T-helper 2 cell (primary cell): ENCODE measurements at places on chromosomes 2 and 18.

DNA sequence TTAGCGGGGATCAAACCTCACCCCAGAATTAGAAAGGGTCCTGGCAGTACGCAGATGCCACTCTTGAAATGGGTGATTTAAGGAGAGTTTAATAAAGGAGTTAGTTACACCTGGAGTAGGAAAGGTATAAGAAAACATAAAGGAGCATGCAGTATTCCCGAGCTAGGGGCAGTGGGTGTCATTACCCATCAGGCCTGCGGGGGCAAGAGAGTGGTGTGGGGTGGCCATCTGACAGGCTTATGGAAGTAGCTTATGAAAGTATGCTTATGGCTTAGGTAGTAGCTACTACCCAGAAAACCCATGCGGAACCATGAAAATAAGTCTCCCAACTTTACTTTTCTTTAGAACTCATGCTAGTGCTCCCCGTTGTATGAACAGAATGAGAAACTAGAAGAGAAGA, 568.9 kb upstream of the ACVR2A start:
- no peak for DNase-seq

DNA sequence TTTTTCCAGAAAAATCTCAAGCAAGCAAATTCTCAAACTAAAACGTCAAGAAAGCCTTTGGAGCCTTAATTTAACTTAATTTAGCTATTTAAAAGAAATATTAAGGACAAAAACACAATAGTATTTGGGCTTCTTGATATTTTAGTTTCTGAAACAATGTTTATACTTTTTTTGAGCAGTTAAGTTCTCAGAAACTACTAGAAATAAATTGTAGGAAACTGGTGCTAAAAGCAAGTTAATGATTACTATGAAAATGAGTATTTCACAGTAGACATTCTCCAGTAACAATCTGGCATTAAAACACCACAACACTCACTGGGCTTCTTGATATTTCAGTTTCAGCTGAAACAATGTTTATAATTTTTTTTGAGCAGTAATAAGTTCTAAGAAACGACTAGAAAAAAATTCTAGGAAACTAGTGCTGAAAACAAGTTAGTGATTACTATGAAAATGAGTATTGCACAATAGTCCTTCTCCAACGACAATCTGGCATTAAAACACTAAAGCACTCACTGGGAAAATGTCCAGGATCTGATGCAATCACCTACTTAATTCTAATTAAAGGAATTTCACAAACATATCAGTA, 45.1 kb downstream of the TRAK2 start:
- no peak for DNase-seq

DNA sequence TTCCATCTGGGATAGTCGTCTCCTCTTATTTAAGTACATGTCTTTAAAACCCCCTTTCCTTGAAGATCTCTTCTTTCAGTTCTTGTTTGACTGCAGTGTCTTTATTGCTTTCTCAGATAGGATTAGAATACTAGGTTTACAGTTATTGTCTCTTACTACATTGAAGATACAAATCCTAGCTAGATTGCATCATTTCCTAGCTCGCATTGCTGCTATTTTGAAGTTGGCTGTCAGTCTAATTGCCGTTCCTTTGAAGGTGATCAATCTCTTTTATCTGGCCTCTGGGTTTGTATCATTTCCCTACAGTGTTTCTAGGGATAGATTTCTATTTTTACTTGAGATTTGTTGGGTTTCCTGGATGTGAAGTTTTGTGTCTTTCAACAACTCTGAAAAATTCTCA, 20.9 kb downstream of the ARMC9 start:
- no peak for DNase-seq

GRCh38 chr2:207787017-207787416, 17.3 kb upstream of the FZD5 start:
- no peak for DNase-seq

GRCh38 chr2:86037141-86037794, 68.4 kb downstream of the POLR1A start:
- DNase-seq = peak; percentile 48

GRCh38 chr2:97736608-97737330, 23.4 kb downstream of the ZAP70 start:
- DNase-seq = no peak

GRCh38 chr18:11859903-11860407, 8.7 kb downstream of the CHMP1B start:
- no peak for DNase-seq

DNA sequence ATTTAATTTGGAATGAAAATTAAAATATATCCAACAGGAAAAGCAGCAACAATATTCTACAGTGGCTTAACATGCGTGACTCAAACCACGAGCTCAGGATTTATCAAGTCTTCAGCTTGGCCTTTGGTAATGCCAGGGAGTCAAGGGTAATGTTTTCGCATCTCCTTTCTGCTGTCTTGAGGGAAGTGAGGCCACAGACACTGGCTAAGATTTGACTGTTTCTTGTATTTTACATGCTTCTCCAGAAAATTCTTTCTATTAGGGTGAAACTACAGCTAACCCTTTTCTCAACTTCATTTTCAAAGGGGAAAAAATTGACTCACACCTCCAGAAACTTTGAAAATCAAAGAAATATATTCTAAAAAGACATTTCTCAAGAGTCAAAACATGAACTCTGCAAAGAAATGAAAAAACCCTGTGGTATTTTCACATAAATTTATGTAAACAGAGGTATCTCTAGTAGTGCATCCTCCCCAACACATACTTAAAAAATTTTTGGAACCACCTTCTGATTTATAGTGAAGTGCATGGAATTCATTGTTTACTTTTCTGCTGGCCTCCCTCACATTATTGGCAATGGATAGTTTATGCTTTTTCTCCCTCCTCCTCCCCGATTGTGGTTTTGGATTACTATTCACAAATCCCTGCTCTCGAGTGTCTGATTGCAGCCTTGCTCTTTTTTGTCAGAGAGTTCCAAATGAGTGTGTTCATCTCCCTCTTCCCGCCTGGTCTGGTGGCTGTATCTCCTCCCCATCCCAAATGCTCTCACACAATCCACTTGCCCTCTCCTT, 48.7 kb downstream of the DPP4 start:
- DNase-seq = no peak

DNA sequence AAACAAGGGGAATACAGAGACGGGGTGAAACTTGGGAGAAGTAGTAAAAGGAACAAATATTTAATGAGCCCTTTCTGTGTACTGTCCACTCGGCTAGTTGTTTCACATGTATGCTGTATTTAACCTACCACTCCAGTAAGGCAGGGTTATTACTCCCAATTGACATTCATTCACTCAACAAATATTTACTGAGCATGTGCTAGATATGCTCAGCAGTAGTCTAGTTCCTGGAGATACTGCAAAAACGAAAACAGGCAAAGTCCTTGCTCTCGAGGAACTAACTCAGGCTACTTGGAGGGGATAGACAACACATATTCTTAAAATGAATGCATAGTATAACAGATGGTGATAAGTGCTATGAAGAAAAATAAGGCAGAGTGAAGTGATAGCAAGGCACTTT, 207.3 kb downstream of the SS18 start:
- DNase-seq = no peak

GRCh38 chr2:226585130-226585561, 214.5 kb downstream of the IRS1 start:
- no peak for DNase-seq

GRCh38 chr2:167380555-167380954, 492.3 kb downstream of the XIRP2 start:
- DNase-seq = no peak

- no peak for DNase-seq
These were observed 24.3 kb upstream of the RESP18 start for GRCh38 chr2:219356834-219357233.

DNA sequence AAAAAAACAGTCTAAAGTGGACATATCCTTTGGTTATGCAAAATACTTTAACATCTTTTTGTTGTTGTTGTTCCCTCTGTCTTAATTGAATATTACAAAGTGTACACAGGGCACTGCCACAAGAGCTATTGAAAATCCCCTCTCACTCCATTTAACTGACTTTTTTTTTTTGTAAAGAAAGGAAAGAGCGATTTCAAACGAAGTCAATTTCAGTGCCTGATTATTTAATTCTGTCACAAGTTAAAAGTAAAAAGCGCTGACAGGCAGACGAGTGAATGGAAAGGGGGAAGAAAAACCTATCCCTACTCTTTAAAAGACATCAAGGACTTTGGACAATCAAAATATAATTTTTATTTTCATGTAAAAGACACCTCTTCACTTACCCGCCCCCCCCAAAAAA, 1.9 kb downstream of the FIGN start:
- DNase-seq = no peak

- no peak for DNase-seq
These were observed 21.5 kb upstream of the MSH2 start for GRCh38 chr2:47381408-47381807.

DNA sequence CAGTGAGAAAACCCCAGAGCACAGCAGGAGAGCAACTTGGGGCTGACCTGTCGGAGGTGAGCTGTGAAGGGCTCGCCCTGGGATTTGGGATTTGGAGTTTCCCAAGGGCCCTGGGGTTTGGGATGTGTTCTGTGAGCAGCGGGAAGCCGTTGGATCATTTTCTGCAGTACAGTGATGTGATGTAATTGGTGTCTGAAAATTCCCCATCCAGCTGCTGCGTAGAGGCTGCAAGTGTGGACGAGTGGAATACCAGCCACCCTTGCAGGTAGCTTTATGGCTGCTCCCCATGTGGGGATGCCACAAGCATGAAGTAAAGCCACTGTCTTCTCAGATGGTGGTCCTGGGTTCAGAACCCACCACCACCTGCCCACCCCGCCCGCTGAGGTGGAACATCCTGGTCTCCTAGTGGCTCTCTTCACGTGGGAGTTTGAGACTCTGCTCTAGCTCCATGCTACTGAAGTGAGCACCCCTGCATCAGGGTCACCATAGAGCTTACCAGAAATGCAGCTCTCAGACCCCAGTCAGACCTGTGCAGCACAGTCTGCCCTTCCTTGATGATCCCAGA, 15.0 kb downstream of the IMPA2 start:
- no peak for DNase-seq

DNA sequence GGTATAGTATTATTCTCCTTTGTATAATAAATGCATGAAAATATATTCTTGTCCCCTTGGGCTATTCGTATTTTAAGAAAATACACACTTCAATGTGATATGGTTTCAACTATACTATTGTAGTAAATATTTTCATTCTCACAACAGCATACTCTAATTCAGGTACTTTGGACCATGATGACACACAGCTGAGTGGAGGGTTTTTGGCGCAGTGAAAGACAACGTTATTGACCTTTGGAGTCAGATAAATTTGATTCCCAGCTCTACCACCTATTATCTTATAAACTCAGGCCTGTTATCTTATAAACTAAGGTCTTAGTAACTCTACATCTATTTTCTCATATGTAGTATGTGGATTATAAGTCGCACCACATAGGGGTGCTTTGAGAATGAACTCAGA, 895.9 kb upstream of the DDX18 start:
- DNase-seq = no peak

DNA sequence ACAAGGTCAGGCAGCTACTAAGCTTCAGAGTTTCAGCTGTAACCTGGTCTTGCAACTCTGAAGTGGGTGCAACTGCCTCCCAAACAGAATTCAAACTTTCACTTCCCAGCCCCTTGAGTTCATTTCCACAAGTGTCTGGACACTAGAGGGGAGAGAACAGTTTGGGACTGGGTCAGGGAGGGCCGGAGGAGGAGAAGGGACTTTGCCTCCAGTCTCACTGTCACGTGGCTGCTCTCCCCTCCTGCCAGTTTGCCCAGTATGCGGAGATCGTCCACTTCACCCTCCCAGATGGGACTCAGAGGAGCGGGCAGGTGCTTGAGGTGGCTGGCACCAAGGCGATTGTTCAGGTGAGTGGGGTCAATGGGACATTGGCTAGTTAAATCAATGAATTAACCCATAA, 20.6 kb upstream of the ANKRD53 start:
- DNase-seq = no peak

DNA sequence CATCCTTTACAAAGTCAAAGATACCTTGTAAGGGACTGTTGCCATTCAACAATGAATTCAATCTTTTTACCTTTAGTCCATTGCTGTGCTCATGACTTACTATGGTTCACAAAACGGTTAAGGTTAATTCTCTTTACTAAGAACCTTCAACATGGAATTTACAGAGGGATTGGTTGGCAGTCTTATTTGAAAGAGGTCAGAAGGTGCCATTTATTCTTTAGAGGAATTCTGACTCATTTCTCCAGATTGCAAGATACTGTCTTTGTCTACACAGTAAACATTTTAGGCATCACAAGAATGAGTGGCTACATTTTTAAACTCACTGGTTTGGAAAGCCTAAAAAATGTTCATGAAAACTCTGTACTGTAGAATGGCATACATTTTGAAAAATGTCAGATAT, 17.4 kb downstream of the KCNH7 start:
- no peak for DNase-seq

GRCh38 chr2:61017556-61018317, at the start of the genes PEX13 and PUS10:
Gene PEX13 (plus strand): TSS chr2:61017720. CDS start chr2:61017760, 40 bp downstream.
Gene PUS10 (minus strand): TSS chr2:61018255. CDS start chr2:61011890, 6,365 bp downstream.
- peak; percentile 80 for DNase-seq
